ENCODE measurements at places on chromosomes 16 and 17. TPM values are rescaled to one million over a fixed set of nuclear protein-coding genes. Genes with fewer than 3 reads are reported as not detected.
A peak's percentile ranks its signal among the peaks of the same experiment; 100 is the strongest.

- no peak for DNase-seq
Measured at GRCh38 chr17:2983255-2983654, 80.2 kb downstream of the OR1D5 start.

GRCh38 chr17:8798176-8798845 is 854 bp downstream of the MFSD6L start:
- no peak for DNase-seq

- DNase-seq = no peak
Measured at GRCh38 chr16:88714420-88715302, 8.4 kb downstream of the CTU2 start.

DNA sequence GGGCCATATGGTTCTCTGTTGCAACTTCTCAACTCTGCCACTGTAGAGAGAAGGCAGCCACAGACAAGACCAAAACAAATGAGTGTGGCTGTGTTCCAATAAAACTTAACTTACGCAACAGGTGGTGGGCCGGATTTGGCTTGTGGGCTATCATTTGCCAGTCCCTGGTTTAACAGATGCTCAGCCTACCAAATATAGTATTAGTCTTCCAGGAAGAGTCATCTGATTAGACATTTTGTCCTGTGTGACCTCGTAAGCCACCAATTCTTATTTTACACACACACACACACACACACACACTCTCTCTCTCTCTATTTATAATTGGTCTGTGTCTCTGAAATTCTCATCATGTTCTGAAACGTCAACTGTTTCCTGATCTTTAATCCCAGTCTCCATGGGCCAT is 245.9 kb downstream of the XYLT1 start:
- DNase-seq = no peak

Gene SRCIN1
- 10.5 TPM for total RNA-seq

GRCh38 chr17:21288571-21289017 is 4.1 kb downstream of the MAP2K3 start:
- no peak for DNase-seq

DNA sequence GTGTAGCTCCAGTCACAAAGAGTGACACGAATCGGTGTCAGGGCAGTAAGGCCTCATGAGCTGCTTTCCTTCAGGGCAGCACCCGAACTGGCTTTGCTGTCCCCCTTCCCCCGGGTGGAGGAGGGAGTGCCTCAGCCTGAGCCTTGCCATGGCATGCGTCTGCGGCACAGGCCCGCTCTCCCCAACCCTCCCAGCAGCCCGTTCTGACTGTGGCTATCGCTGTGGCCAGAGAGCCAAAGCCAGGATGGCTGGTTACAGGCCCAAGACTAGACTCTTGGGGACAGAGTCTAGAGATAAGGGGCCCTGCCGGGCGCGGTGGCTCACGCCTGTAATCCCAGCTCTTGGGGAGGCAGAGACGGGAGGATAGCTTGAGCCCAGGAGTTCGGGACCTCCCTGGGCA is 25.9 kb downstream of the CLUH start:
- no peak for DNase-seq

DNA sequence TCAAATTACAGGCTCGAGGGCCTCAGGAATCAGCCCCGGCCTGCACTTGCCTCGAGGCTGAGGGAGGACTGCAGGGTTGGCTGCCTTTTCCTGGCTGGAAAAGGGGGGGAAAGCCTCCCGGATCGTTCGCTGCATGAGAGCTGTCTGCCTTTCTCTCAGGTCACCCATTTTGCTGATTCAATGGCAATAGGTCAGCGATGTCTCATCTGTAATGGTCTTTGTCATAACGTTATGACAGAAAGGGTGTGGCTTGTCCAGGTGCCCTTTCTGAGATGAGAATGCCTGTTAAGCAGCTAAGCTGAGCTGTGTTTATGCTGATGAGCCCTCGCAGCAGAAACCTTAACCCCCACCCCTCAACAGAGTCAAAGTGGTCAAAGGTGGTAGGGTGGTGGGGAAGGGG is 81.8 kb downstream of the AKAP1 start:
- DNase-seq = peak; percentile 26

- no peak for DNase-seq
Measured at GRCh38 chr16:81310045-81310644, 4.6 kb upstream of the GAN start.

DNA sequence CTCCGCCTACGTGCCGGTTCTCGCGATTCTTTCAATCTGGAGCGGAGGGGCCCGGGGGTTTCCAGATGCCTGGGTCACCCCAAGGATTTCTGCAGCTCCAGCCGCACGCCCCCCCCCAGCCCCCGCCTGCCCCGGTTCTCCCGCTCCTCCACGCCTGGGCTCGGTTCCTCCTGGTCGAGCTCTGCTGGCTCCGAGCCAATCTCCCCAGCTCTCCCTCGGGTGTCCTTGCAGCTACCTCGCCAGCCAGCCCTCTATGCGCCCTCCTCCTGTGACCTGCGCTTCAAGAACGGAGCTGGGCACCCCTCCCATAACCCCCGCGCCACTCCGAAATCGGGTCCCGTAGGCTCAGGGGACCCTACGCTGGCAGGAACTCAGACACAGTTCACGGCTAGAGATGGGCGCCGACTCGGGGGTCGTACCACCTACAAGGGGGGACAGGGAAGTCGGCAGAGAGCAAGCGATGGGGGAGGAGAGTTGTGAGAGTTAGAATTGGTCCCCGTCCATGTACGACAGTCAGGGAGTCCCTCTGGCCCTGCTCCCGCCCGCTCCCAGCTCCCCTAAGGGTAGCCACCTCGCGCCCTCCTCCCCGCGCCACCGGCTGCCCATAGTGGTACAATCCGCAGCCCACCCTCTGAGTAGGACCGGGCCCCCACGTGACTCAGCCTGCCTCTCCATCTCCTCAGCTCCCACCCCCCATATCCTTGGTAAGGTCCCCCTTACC is 961 bp downstream of the FGF11 start:
- DNase-seq = no peak

- no peak for DNase-seq
Measured at GRCh38 chr17:56114469-56114868, 38.8 kb upstream of the ANKFN1 start.

Data from HCT116 (cell line).